ENCODE measurements at places on chromosomes 4 and X.
A peak's percentile ranks its signal among the peaks of the same experiment; 100 is the strongest.

GRCh38 chrX:30278365-30278764 lies 30.8 kb downstream of the NR0B1 start:
- DNase-seq = no peak

- DNase-seq = no peak
Measured at GRCh38 chr4:104941661-104942062, 205.0 kb upstream of the TET2 start.

DNA sequence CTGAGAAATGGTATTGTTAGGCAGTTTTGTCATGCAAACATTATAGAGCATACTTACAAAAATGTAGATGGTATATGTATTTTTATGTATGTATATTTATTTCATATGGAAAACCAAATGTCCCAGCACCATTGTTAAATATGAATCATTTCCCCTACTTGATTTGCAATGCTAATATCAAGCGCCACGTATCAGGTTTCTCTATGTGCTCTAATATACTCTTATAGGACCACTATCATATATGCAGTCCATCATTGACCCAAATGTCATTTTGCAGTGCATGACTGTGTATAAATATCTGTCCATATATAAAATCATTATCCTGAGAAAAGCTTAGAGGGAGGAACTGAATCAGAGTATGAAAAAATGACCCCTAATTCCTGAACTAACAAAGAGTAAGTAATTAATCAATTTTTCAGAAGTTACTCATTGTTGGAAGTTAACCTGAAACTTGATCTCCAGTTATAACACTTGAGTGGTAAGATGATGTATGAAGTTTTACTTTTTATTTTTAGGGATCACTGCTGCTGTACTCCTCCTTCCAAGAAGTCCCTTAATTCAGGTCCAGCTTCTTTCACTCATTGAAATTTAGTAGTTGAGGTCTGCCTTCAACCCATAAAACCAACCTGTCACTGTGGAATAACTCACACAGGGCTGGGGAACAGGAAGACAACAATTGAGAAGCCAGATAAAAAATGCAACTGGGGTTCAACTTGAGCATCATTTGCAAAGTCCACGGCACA lies 134.8 kb upstream of the LDB2 start:
- no peak for DNase-seq

DNA sequence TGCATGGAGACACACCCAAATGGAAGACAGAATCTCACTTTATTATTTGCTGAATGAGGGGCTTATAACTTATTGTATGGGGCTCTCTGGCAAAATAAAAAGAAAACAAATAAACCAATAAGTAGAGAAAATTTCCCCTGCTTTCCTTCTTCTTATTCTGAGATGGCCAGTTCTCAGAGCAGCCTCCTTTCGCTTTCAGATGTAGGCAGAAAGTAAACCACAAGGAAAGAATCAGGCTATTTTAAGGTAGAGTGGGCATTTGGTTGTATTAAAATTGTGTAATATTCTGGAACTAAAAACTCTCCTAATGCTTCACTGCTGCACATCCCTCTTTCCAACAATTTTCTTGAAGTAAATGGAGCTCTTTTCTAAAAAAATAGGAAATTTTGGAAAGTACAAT lies 241.8 kb downstream of the GALNTL6 start:
- DNase-seq = no peak

DNA sequence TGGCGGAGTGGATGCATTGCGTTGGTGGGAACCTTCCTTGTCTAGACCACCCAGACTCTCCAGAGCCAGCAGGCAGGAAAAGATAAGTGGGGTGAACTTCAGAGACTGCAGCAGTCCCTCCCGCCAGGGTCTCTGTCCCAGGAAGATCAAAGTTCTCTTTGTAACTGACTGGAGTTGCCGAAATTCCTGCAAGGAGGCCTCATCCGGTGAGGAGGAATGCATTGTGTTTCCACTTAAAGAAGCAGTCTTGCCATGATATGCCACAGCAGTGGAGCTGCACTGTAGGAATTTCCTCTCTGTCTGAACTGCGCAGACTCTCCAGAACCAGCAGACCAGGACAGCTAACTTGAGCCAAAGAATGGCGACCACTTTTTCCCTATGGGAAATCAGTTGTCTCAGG lies 1190.4 kb downstream of the TECRL start:
- DNase-seq = no peak

DNA sequence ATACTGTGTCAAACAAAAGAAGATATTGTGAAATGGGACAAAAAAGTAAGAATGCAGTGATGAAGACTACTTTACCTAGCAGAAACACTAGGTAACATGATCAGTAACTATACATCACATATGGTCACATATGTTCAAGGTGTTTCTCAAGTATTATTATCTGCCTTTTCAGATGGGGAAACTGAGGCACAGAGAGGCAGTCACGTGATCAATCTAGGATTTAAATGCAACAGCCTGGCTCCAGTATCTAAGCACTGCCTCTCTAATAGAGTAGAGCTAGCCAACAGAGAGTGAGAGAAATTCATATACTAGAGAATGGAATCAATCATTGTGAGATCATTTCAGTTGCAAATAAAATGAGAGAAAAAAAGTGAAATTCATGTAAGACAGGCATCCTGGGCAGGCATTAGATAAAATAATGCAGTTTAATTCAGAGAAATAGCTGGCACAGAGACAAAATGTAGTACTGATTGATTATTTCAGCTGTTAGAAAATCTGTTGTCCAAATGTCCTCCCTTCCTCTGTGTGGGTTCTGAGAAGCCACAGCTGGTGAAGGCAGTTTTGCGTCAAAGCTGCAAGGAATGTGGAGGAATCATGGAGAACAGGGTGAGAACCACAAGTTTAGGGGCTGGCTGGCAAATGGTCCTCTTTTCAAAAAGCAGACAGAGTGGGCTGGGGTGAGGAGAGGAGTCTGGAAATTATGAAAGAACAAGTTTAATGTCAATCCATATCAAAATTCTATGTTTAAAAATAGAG lies 26.0 kb downstream of the SMIM43 start:
- DNase-seq = no peak

DNA sequence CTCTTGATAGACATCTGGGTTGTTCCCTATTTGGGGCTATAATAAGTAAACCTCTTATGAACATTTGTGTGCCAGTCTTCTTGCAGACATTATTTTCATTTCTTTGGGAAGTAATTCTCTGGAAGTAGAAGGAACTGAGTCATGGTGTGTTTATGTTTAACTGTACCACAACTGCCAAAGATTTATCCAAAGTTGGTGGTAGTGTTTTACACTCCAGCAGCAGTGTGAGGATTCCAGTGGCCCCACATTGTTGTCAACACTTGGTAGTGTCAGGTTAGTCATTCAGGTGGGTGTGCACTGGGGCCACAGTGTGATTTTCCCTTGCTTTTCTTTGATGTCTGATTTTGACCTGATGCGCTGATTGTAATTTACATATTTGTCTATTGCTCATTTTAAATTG lies 5.0 kb upstream of the UVSSA start:
- no peak for DNase-seq

DNA sequence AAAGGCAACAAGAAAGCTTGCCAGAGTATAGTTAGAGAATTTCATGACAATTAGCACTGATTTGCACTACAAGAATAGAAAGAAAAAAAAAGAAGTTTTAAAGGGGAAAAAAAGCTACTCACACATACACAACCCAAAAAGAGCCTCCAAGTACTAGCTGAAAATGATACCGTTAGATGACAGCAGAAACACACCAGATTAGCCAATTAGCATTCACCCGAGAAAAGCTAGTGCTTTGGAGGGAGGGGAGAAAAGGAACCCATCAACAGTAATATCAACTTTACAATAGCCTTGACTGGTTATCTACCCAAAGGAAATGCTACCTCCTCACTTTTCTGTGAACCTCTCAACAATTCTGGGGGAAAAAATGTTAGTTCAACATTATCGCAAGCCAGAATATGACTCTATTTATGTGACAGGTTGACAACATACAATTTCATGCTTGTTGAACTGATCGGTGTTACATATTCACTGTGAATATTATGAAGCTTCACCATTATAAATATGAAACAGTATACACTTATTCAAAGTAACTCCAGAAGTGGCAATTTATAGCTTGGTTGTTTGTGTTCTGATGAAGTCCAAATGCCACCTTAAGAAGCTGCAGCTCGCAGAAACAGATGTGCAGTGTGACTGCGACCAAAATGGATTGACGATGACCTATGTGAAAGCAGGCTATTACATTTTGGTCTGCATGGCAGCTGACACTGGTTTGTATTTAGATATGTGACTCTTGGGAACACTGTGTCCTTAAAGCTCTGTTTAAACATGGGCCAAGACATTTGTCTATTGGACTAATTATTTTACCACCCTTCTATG lies 15.9 kb downstream of the PPARGC1A start:
- no peak for DNase-seq

GRCh38 chr4:48109413-48110263 lies 24.4 kb downstream of the TXK start:
- DNase-seq = no peak

DNA sequence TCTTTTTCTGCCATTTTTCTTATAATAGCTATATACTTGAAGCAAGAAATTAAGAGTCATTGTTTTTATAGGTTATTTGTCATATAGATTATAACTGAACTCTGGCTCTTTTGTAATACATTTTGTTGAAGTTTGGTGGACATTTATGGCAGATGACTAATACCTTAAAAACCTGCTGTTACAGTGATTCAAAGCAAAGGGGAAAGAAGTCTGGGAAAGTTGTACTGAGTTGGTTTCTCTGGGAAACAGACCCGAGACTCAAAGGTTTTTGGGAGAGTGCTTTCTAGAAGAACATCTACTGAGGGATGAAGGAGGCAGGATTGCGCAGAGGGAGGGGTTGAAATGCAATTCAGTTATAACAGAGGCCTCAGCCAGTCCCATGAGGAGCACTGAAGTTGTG lies 35.9 kb downstream of the NAP1L5 start:
- peak; percentile 78 for DNase-seq

DNA sequence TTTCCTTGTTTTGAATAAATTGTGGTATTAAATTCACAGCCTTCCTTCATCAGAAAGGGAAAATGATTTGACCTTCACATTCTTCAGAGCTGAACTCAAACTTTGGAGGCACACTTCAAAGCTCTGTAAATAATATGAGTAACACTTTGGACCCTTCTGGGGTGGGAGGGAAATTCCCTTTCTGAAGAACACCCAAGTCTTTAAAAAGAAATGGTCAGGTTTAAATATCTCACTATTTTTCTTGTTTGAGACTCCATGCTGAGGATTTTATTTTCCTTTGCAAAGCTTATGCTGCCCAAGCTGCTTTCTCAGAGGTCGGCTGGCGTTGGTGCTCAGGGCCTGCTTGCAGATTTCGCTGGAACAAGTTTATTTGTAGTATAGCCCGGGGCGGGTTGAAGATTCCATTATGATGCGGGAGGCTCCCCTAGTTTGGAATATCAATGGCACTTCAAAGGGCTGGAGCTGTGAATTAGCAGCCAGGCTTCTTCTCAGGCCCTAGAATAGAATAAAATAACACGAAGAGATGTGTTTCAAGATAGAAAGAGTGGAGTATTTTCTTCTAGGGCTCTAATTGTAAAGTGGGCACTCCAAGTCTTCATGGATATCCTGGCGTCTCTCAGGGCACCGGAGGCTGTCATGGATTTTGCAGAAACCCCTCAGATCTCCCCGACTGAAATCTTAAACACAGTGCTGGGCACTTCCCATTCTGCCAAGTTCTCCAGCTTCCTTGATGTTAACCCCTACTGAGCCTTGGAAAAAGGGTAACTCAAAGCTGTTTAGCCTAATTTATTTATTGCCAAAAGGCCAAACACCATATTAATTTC lies 315.6 kb downstream of the GPAT3 start:
- DNase-seq = no peak

Measured in AG09309 (cell line).